ENCODE measurements at places on chromosomes 7 and 10.

- DNase-seq = no peak
Observed at GRCh38 chr10:46226232-46226631, 60.6 kb upstream of the ANTXRL start.

DNA sequence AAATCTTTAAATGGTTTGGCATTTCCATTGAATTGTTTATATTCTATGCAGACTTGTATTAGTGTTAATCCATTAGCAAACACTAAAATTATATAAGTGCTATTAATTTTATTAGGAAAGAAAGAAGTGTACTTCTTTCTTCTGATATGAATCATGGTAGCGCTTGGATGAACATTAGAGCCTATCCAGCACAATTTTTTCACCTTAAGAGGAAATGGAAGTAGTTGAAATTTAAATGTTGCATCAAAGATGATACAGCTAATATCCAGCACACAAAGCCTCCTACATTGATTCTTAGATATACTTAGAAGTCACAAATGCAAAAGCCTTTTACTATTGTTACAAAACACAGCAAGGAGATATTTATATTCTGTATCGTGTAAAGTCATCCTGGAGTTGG lies 174.5 kb downstream of the AHR start:
- DNase-seq = no peak

DNA sequence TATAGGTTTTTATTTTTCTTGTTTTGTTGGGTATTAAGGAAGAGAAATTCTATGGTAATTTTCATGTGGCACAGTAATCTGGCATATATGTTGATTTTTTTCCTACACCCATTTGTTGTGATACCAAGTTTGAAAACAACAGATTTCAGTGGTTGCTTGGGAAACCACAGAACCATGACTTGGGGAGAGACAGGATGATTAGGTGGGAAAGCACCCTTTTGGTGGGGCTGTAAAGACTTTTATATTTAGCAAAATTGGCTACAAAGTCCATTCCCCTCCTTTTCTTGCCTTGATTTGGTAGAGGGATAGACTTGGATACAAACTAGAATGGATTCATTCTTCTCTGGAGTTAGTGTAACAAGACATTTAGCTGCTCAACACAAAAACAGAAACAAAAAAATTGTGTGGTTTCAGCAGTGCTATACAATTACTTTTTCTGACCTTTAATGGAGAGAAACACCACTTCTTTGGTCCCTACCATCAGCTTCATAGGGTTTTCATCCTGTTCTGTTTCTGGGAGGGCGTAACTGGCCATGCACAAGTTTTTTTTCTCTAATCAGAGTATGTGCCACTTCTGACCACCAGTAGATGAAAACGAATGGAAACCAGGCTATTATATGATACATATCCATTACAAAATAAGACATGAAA lies 52.7 kb downstream of the FIGNL1 start:
- DNase-seq = no peak

DNA sequence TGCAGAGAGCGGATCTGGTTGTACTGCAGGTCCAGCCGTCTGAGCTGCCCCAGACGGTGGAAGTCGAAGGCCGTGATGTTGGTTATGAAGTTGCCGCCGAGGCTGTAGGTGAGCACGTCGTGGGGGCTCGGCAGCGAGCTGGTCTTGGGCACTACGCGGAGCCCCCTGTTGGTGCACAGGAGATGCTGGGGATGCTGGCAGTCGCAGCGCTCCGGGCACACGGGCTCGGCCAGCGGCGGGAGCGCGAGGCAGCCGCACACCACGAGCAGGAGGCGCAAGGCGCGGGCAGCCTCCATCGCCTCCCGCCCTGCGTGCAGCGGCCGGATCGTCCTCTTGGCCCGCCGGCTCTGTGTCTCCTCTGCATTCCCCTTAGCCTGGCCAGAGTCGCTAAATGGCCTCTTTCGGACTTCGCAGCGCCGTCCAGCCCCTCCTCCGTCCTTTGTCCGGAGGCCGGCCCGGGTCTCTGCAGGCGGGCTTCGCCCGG lies 337 bp downstream of the TRIL start:
- no peak for DNase-seq

DNA sequence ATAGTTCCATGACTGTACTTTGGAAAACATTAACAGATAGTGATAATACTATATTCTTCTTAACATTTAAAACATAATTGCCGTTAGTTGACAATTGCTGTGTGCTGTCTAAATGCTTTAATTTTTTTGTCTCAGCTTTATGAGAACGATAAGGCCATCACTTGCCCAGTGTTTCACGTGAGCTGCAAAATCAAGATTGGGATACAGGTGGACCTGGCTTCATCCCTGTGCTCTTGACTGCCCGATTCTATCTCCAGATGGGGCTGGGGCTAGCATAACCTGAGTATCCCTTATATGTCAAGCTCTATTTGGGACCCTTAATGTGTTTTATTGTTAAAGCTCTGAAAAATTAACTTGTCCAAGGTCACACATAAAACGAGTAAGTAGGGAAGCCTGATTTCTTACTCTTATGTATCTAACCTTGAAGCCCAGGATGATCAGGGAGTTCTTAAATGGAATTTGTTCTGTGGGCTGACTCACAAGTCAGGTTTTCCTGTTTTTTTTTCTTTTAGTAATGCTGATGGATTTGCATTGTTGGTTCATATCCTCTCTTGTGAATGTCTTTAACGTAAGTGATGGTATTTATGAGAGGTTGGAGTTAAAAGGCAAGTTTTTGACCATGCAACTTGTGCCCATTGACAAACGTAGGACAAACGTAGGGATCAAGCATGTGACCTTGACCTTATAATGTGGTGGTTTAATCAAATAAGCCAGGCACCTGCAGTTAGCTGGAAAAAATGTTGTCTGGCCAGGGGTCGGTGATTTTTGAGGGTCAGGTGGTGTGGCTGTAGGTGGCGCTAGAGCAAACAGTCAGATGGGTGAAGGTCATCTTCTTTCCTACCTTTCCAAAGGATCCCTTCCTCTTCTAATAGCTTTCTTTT lies 3.6 kb downstream of the PRKAR2B start:
- DNase-seq = no peak

DNA sequence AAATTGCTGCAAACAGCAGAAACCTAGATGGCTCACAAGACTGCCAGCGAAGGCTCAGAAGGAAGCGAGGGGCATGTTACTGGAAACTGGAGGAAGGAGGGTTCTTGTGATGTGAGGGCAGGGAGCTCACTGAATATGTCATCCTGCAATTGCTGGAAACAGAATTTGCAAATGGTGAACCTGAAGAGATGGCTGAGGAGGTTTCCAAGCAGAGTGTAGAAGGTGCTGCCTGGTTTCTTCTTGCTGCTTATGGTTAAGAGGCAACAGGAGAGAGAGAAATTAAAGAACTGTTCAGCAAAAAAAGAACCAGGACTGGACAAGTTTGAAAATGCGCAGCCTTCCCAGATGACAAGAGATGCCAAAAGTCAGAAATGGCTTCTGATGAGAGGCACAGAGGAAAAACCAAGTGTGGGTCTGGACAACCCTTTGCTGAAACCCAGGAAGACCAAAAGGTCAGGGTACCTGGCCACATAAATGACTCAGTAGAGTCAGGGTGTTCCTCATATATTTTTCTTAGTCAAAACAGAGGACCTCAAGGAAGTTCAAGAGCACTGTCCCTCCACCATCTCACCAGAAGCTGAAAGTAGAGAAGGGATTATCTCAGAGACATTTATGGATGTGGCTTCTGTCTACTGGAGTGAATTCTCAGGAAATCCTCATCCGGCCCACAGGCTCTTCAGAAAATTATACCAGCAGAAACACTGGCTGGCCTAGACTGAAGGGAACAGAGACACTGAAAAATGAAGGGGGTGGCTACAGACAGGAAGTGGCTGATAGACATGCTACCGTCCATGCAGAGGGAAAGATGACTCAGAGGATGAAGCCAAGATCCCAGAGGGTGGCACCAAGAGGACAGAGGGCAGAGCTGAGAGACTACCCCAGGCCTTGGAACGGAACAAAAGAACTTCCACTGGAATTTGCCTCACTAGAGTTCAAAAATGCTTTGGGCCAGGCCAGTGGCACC lies 10.1 kb downstream of the PAPOLB start:
- DNase-seq = no peak

DNA sequence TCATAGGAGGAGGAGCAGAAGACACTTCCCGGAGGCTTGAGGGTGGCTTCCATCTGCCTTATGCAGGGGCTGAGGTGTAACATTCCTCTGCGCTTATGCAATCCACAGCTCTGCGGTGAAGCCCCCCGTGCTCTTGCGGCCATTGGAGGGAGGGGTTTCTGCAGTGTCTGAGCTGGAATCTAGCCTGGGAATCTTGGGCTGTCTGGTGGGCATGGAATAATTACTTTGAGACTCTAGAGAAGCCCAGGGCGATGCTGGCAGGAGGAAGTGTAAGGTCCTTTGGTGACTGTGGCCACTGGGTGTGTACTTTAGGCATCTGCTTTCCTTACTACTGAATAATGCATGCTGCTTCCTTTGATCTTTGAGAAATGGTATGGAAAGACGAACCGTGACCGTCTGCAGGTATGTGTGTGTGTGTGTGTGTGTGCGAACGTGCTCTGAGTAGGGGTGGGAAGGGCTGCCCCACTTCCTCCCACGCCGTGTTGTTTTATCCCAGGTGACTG lies 181.0 kb downstream of the PRPF18 start:
- no peak for DNase-seq

GRCh38 chr10:58424176-58424575 lies 39.0 kb downstream of the TFAM start:
- no peak for DNase-seq
